Posterior vena cava (tissue), 2 donors: ENCODE measurements at places on chromosomes 4 and X. TPM values are rescaled to one million over a fixed set of nuclear protein-coding genes. Genes with fewer than 3 reads are reported as not detected.

The AMBN gene
- not detected for total RNA-seq

The DGAT2L6 gene
- total RNA-seq: not detected

The GPRIN3 gene
- 5.4 TPM for total RNA-seq

The RIPPLY1 gene
- 0.57 TPM for total RNA-seq

The VEGFD gene
- 2.7 TPM for total RNA-seq

The TLR8 gene
- total RNA-seq: 5.1 TPM

The GPC3 gene
- total RNA-seq: 13.5 TPM

The FANCB gene
- 1.6 TPM for total RNA-seq

The MEPE gene
- not detected for total RNA-seq

The CPEB2 gene
- total RNA-seq: 45.8 TPM

The QRFPR gene
- total RNA-seq: not detected

The DOK7 gene
- 0.14 TPM for total RNA-seq

The ELF2 gene
- total RNA-seq: 52.0 TPM

The MAMLD1 gene
- total RNA-seq: 12.8 TPM

The MAGEA3 gene
- total RNA-seq: not detected

The USP26 gene
- not detected for total RNA-seq

The TEX11 gene
- total RNA-seq: not detected

The EGF gene
- total RNA-seq: 0.14 TPM

The ANXA10 gene
- not detected for total RNA-seq

The TSPAN5 gene
- 3.5 TPM for total RNA-seq

The PTPN13 gene
- total RNA-seq: 11.2 TPM

The MAGEB2 gene
- total RNA-seq: not detected

The TLL1 gene
- total RNA-seq: 9.8 TPM

The TNMD gene
- not detected for total RNA-seq

The MAB21L2 gene
- total RNA-seq: 0.10 TPM

The CORIN gene
- total RNA-seq: 0.48 TPM

The FATE1 gene
- total RNA-seq: not detected

The PDZD4 gene
- 21.0 TPM for total RNA-seq

The CRLF2 gene
- total RNA-seq: 1.1 TPM

The SLC4A4 gene
- total RNA-seq: 3.6 TPM

The ARHGAP6 gene
- total RNA-seq: 19.6 TPM

The SPANXA2 gene
- not detected for total RNA-seq

The ADRA2C gene
- 61.5 TPM for total RNA-seq

The F8A3 gene
- total RNA-seq: 3.5 TPM

The RNF175 gene
- not detected for total RNA-seq

The ARFIP1 gene
- 35.5 TPM for total RNA-seq

The C4orf46 gene
- 4.6 TPM for total RNA-seq

The TMEM128 gene
- 19.1 TPM for total RNA-seq

The ARHGAP24 gene
- 26.9 TPM for total RNA-seq

The GAB1 gene
- 36.6 TPM for total RNA-seq

The STS gene
- total RNA-seq: 13.7 TPM
